ENCODE measurements at places on chromosomes 6 and 20.

GRCh38 chr6:73151732-73152131, 73.6 kb downstream of the KHDC1L start:
- H3K4me1 ChIP-seq: no peaks in the 10 kb centered on the region
- DNase-seq: no peak
- H3K4me3 ChIP-seq: no peak overlapping the region
- H3K27me3 ChIP-seq: no peaks in the 10 kb centered on the region

GRCh38 chr6:134173366-134173725, 120.9 kb upstream of the SLC2A12 start:
- no peak overlapping the region for H3K27ac ChIP-seq
- H3K4me3 ChIP-seq: no peak overlapping the region
- peaks cover 32% of the 10 kb centered on the region for H3K27me3 ChIP-seq
- peaks cover 28% of the 10 kb centered on the region for H3K4me1 ChIP-seq

DNA sequence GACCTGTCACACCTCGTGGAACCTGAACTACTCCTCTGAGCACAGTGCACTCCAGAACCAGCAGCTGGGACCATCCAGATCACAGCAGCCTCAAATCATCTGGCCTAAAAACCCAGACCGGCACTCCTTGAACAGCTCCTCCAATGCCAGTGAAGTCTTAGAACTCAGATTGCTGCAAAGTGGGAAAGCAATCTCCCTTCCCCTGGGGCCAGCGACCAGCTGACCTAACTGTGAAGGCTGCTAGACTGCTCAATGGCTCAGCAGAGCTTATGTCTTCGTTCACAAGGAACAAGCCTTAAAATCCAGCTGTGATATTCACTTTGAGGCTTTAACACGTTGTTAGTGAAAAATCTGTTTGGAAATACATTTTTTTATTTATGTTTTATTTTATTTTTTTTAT, 243.2 kb downstream of the ANKRD60 start:
- H3K36me3 ChIP-seq: no peaks in the 10 kb centered on the region
- no peaks in the 10 kb centered on the region for H3K4me1 ChIP-seq
- DNase-seq: no peak

DNA sequence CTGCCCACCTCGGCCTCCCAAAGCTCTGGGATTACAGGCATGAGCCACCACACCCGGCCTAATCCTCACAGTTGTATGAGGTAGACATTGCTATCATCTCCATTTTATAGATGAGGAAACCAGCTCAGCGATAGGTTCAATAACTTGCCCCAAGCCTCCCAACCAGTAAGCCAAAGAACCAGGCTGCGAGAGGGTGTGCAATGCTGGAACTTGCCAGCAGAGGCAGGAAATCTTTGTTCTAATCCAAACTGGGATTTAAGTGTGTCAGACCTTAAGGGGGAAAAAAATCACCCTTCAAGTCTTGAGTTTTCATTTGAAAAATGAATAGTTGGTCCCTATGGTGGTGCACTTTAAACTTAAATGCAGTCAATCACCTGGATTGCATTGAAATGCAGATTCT, 20.1 kb upstream of the RNGTT start:
- no peak overlapping the region for H3K4me3 ChIP-seq
- H3K36me3 ChIP-seq: no peaks in the 10 kb centered on the region
- H3K27ac ChIP-seq: no peak overlapping the region
- H3K4me1 ChIP-seq: no peaks in the 10 kb centered on the region
- peak; percentile 25 for DNase-seq
- no peaks in the 10 kb centered on the region for H3K27me3 ChIP-seq

DNA sequence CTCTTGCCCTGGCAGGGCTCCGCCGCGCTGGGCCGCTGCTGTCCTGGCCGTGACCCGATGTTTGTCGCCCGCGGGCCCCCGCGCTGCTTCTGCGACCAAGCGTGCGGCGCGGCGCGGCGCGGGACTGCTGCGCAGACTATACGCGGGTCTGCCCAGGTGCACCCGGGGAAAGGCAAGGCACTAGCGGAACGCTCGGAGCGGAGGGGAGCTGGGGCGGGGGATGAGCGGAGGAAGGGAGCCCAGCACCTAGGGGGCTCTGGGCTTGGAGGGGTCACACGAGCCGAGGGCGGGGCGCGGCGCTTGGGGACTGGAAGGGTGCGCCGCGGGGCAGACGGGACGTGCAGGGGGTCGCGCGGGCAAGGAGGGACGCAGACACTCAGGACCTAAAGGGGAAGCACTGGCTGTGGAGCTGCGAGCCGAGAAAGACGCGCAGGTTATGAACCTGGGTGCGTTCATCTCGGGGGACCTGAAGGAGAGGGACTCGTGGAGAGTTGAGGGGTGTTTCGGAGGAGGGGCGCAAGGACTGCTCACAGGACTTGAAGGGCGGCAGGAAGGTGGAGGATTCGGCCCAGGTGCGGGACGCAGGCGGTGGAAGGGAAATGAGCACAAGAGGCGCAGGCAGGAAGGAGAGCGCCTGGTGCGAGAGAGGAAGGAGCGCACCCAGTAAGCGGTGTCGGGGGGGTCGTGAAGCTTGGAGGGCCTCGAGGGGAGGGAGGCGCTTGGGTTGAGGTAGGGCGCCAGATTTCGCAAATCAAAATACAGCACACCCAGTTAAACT, 40.8 kb upstream of the ZNFX1 start:
- peaks cover 22% of the 10 kb centered on the region for H3K4me1 ChIP-seq
- H3K4me3 ChIP-seq: no peak overlapping the region
- H3K27ac ChIP-seq: no peak overlapping the region
- DNase-seq: peak; percentile 59

DNA sequence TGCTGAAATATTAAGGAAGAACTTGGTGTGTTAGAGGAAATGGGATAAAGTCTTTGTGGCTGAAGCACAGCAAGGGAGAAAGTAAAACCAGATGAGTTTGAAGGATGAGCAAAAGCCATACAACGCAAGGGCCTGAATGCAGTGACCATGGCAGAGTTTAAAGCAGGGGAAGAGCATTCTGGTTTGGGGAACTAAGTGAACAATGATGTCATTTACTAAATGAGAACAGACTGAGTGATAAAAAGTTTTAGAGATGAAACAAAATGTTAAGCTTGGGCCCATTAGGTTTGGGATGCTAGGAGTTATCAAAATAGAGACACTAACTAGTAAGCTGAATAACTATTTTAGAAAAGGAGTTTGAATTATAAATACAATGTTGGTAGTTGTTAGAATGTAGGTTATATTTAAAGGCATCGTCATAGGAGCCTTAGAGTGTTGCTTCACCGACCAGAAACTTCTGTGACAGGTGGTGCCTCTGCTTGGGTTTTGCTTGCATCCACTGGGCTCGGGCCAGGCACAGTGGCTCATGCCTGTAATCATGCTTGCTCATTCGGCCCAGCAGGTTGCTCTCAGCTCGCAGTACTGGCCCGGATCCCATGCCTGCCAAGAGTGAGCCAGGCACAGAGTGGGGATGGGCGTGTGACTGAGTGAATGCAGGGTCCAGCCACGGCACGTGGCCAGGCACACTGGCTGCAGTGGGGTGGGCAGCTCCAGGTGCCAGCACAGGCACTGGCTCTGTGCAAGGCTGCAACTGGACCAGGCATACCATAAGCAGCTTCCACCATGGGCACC, 37.4 kb upstream of the OPRM1 start:
- H3K36me3 ChIP-seq: no peaks in the 10 kb centered on the region
- H3K4me3 ChIP-seq: no peak overlapping the region
- H3K4me1 ChIP-seq: no peaks in the 10 kb centered on the region
- DNase-seq: no peak
- H3K27me3 ChIP-seq: no peaks in the 10 kb centered on the region
- no peak overlapping the region for H3K27ac ChIP-seq

- no peaks in the 10 kb centered on the region for H3K4me1 ChIP-seq
- no peak overlapping the region for H3K27ac ChIP-seq
- H3K27me3 ChIP-seq: peaks cover 3% of the 10 kb centered on the region
- no peak for DNase-seq
Observed at GRCh38 chr6:155223646-155224451, 40.0 kb upstream of the CLDN20 start.

Data from DND-41 (cell line).